ENCODE measurements at places on chromosomes 2 and 18.

- DNase-seq: no peak
Observed at GRCh38 chr18:70195852-70196434, 9.5 kb downstream of the RTTN start.

- DNase-seq: no peak
Observed at GRCh38 chr2:204315236-204315662, 230.0 kb upstream of the PARD3B start.

DNA sequence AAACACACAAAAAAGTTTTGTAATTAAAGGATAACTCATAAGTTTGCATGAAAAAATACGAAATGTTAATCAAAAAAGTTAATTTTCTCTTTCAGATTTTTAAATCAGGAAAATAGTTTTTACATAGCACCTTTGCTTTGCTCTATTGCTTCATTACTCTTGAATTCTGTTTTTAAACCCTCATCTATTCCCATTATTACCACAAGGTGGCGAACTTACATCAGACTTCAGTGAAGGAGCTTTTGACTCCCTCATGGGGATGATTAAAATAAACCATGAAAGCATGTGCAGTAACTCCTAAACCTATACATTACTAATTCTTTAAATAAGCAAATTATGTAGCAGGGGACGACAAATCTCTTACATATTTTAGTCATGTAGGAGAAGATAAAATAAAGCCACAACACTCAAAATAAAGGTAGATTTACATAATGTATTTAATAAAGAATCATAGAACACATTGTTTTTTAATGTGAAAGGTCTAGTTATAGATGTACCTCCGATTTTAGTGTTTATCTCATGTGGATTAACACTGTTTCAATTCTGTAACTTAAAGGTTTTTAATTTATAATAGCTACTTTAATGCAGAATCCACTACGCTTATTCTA is 105.2 kb downstream of the NETO1 start:
- no peak for DNase-seq

GRCh38 chr2:215870986-215871385 is 142.4 kb downstream of the MREG start:
- no peak for DNase-seq

- no peak for DNase-seq
Observed at GRCh38 chr2:12441750-12442475, 274.8 kb upstream of the TRIB2 start.

GRCh38 chr18:69774831-69775230 is 172.8 kb downstream of the CD226 start:
- no peak for DNase-seq

- DNase-seq: no peak
Observed at GRCh38 chr2:235070063-235070706, 118.4 kb downstream of the SH3BP4 start.

GRCh38 chr2:128607911-128608506 is 289.3 kb upstream of the HS6ST1 start:
- no peak for DNase-seq

GRCh38 chr2:154240921-154241379 is 369.2 kb downstream of the GALNT13 start:
- no peak for DNase-seq

- DNase-seq: no peak
Observed at GRCh38 chr2:40130251-40130994, 321.5 kb downstream of the SLC8A1 start.

DNA sequence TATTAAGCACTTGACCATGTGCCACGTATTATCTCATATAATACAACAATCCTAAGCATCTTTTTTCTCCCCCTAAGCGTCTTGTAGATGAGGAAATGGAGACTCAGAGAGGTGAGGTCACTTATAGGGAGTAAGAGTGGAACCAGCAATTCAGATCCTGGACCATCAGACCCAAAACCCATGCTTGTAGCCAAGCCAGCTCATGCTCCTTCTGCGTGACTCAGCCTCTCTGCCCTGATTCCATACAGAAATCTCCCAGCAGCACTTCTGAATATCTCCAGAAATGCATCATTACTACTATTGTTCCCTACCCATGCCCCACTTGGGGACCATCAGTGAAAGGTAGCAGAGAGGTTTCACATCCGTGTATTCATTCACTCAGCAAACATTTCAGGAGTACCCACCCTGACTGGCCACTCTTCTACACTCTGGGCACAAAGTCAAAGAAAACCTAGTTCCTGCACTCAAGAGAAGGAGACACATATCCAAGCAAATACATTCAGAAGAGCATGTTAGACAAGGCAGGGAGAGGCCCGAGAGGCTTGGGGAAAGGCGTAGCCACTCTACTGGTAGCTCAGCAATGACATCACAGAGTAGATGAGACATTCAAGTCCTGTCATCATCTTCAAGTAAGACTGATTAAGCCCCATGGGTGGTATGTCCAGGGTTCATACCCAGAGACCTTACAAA is 141.9 kb downstream of the MTCL1 start:
- no peak for DNase-seq

DNA sequence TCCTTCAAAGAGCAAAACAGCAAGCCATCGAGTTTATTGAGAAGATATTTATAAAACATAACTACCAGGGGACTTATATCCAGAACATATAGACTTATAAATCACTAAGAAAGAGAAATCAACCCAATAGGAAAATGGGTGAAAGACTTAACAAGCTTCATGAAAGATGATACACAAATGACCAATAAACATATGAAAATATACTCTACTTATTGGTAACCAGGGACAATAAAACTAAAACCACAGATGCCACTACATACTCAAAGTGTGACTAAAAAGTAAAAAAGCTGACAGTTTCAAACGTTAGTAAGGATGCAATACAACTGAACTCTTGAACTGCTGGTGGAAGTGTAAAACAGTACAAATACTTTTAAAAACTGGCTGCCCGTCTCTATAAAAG is 154.3 kb downstream of the TMEM163 start:
- no peak for DNase-seq

- DNase-seq: no peak
Observed at GRCh38 chr2:119508756-119509155, 15.5 kb downstream of the SCTR start.

GRCh38 chr2:55049043-55049820 is 1.0 kb downstream of the RTN4 start:
- peak; percentile 36 for DNase-seq

DNA sequence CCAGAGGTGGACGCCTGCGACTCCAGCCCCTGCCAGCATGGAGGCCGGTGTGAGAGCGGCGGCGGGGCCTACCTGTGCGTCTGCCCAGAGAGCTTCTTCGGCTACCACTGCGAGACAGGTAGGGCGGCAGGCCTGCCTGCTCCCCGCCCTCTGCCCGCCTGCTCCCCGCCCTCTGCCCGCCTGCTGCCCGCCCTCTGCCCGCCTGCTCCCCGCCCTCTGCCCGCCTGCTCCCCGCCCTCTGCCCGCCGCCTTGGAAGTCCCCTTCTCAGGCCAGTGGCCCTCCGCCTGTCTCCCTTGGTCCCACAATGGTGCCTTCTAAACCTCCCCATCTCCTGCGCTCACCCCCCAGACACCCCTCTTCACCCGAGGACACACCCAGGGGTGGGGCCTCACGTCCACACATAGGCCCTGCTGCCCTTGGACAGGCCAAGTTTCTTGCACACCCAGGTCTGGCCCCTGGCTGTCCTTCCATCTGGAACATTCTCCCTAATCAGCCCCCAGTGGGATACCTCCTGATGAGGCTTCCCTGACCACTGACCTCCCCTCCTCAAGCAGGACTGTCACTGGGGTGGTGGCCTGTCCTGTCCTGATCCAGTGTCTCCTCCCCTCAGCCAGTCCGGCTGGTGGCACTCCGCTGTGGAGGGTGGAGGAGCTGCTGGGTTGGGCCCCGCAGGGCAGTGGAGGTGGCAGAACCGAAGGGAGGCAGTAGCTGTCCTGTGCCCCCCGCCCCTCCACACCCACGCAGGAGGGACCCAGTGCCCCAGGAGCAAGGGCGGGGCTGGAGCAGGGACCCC is 37.9 kb downstream of the MTERF4 start:
- DNase-seq: peak; percentile 21

GRCh38 chr18:34936772-34937171 is 104.4 kb upstream of the MAPRE2 start:
- no peak for DNase-seq

GRCh38 chr2:96509114-96509846 is 4.1 kb upstream of the NEURL3 start:
- peak; percentile 52 for DNase-seq

- DNase-seq: no peak
Observed at GRCh38 chr2:240227538-240228428, 87.3 kb upstream of the OTOS start.

DNA sequence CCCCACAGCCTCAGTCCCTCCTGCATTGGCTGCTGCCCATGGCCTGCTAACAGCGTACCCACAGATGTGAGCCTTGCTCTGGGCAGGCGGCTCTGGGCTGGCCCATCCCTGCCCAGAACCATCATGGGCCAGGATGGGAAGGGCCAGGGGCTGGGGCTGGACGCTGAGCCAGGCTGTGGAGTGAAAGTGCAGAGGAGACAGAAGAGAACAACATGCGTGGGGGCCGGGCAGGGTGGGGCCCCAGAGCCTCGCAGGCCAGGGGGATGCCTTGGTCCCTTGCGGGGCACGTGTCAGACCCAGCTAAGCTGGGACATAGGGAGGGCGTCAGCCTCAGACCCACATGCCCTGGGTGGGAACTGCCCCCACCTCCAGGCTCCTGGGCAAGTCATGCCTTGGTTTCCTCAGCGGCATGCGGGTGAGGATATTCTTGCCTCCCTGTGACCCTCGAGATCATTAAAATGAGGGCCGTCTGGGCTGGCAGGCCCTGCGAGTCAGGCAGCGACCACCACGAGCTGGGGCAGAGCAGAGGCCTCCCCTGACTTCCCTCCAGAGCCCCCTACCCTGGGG is 27.3 kb downstream of the GPC1 start:
- no peak for DNase-seq

GRCh38 chr2:172701250-172701649 is 34.4 kb upstream of the RAPGEF4 start:
- DNase-seq: no peak

DNA sequence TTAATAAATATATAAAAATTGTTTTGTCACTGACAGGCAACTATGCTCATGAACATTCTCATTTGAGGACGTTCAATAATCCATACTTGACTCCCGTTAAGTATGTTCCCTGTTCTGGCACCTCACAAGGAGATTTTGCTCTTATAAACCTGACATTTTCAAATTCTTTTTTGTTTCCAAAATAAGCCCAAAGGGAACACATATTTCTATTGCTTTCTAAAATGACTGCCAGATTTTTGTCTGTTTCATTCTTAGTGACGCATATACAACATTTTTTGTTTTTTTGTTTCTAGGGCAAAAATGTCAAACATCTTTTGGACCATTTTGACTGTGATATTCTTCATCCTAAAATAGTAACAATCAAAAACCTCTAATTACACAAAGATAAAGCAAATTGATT is 50.5 kb downstream of the CYTIP start:
- DNase-seq: no peak

- DNase-seq: no peak
Observed at GRCh38 chr2:47060652-47061170, 94.4 kb downstream of the STPG4 start.

- DNase-seq: no peak
Observed at GRCh38 chr2:31467426-31467825, 52.9 kb upstream of the XDH start.

DNA sequence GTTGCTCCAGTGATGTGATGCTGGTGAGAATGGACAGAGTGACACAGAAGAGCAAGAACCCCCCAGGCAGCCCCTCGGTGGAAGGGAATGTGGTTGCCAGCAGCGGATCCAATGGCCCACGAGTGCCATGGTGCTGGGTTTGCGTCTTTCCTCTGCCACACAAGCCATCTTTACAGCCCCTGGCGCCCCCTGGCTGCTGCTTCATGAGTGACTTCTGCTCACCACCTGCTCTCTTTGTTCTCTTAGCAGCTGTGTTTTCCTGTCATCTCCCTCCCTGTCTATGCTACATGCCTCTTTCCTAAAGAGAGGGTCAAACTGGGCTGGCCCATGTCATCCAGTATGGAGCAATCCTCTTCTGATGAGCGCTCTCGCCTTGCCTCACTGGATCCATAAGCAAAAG is 300.0 kb upstream of the SMIM21 start:
- no peak for DNase-seq

- no peak for DNase-seq
Observed at GRCh38 chr2:143717053-143717452, 587.8 kb downstream of the ARHGAP15 start.

DNA sequence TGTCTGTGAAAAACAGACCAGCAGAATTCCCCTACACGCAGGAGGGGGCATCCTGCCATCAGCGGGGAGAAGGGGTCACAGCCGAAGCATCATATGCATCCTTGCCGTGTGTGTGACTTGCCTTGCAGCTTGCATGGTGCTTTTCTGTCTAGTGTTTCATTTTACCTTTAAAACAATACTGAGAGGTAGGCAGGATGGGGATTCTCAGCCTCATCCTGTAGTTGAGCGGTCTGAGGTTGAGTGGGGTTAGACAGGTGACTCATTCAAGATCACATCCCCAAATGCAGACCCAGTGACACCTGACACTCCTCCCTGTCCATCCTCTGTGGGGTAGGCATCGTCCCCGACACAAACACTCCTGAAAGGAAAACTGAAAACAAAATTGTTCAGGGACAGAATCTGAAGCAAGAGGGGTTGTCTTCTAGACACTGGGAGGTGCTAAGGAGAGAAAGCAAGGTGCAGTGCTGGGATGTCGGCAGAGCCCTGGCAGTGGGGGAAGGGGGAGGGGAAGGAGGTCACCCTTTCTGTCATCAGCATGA is 7.9 kb downstream of the ARL4C start:
- peak; percentile 38 for DNase-seq

- no peak for DNase-seq
Observed at GRCh38 chr18:5643288-5643687, 99.5 kb upstream of the EPB41L3 start.

- no peak for DNase-seq
Observed at GRCh38 chr2:167592441-167592840, 655.0 kb downstream of the STK39 start.

GRCh38 chr2:67232936-67233335 is 164.2 kb upstream of the ETAA1 start:
- DNase-seq: no peak

DNA sequence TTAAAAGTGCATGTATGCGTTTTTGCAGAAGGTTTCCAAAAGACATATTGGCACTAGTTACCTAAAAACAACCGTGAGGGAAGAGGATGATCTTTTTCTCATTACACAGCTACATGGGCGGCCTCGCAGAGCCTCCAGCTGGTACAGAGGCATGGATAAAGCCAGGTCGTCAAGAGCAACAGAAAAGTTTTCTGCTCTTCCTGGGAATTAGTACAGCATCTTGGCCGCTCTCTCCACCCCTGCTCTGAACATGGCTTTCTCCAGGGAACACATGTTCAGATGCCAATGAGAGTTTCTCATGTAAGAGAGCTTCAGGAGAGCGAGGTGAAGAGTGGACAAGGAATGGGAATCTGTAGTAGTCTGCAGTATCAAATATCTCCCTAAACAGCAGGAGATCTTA is 108.4 kb downstream of the ZEB2 start:
- DNase-seq: no peak
